NCI-H524 (cell line): ENCODE measurements at places on chromosomes 7 and 10.

DNA sequence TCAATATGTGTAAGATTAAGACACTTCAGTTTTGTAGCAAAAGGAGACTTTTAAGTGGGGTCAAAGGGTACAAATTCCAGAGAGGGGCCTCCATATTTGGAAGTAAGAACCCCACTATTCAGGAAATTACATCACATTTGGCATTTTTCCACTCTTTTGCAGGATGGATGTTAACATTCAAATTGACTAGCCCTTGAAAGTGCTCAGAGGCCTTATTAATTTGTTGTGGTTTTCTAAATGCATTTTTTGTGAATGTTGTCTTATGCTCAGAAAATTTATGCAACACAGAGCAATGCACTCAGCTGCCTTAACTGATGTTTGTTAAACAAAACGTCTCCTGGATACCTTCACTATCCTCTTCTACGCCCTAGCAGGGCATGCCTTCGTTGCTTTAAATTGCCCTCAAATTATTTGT is 50.9 kb upstream of the PDLIM1 start:
- DNase-seq: peak; percentile 40

DNA sequence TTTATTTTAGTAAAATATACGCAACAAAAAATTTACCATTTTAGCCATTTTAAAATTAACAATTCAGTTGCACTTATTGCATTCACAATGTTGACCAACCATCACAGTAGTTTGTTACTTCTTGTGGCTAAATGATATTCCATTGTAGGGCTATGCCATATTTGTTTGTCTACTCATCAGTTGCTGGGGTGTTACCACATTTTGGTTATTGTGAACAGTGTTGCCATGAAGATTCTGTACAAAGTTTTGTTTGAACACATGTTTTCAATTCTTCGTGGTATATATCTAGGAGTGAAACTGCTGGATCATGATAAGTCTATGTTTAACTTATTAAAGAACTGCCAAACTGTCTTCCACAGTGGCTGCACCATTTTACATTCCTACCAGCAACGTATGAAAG is 46.3 kb upstream of the ZNF365 start:
- no peak for DNase-seq

DNA sequence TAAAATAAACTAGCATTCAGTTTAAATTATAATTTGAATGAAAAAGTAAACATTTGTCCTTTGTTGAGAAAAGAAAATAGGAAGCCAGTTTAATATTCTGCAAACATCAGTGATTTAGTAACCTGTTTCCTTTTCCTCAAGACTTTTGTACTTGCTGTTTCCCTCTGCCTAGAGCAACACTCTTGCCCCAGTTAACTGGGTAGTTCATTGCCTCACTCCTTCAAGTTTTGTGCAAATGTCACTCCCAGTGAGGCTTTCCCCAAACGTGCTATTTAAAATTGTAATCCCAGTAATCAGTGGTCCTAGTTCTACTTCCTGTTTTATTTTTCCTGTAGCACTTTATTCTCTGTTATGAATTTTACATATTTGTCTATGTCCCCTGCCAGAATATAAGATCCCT is 23.8 kb downstream of the DLD start:
- no peak for DNase-seq

GRCh38 chr7:139108266-139109187 is 993 bp downstream of the ZC3HAV1 start:
- peak; percentile 26 for DNase-seq

DNA sequence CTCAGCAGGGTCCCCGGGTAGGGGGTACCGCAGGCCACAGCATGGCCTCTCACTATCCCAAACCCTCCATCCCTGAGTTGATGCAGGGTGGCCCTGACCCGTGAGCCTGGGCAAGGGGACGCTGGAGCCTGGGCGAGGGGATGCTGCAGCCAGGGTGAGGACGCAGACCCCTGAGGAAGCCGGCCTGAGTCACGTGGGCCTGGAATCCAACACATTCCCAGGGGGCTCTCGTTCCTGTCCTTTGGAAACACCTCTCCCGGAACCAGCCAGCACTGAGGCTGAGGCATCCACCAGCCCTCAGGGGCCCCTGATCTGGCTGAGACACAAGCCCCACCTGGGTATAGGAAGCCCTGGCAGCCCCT is 61.5 kb upstream of the NKX6-2 start:
- no peak for DNase-seq
